Endothelial cell (in vitro differentiated cells): ENCODE measurements at places on chromosomes 4 and X.

GRCh38 chrX:28124416-28124815, 143.2 kb upstream of the DCAF8L1 start:
- no peak for DNase-seq

GRCh38 chr4:7647600-7648543, 213.1 kb upstream of the PSAPL1 start:
- no peak for DNase-seq

DNA sequence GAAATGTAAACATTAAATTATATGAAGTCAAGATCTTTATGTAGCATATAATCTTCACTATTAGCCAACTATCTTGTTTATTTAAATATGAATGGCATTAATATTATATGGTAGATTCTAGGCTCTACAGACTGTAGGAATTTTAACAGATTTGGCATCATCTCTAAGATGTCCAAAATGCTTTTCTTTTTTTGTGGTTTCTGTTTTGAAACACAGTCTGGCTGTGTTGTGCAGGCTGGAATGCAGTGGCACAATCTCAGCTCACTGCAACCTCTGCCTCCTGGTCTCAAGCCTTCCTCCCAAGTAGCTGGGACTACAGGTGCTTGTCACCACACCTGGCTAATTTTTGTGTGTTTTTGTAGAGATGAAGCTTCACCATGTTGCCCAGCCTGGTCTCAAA, 76.2 kb downstream of the ELOVL6 start:
- no peak for DNase-seq

GRCh38 chr4:133920236-133920635, 281.4 kb downstream of the PABPC4L start:
- DNase-seq = no peak

DNA sequence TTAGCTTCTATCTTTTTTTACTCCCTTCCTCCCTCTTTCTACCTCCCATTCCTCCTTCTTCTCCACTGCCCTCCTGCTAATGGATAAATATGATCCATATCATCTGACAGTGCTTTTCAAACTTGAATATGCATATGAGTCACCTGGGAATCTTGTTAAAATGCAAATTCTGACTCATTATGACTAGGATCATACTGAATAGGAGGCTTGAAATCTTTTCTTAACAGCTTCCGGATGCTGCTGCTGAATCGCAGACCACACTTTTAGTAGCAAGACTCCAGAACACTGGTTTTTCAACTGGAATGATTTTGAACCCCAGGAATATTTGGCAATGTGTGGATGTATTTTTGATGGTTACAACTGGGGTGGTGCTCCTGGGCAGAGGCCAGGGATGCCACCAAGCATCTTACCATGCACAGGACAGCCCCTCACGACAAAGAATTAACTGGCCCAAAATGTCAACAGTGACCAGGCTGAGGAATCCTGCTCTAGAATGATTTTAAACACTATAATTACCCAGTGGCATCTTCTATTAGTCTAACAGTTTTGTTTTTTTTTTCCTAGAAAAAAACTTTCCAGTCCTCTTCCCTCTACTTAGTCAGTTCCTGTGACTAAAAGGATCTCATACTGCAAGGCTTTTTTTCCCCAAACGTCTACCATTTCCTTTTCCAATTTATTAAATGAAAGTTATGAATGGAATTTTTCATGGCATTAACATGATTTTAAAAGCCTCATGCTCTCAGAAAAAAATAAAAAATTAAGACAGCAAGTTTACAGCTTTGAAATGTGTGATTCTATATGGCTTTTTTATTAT, 10.6 kb upstream of the PYURF start:
- DNase-seq = no peak

DNA sequence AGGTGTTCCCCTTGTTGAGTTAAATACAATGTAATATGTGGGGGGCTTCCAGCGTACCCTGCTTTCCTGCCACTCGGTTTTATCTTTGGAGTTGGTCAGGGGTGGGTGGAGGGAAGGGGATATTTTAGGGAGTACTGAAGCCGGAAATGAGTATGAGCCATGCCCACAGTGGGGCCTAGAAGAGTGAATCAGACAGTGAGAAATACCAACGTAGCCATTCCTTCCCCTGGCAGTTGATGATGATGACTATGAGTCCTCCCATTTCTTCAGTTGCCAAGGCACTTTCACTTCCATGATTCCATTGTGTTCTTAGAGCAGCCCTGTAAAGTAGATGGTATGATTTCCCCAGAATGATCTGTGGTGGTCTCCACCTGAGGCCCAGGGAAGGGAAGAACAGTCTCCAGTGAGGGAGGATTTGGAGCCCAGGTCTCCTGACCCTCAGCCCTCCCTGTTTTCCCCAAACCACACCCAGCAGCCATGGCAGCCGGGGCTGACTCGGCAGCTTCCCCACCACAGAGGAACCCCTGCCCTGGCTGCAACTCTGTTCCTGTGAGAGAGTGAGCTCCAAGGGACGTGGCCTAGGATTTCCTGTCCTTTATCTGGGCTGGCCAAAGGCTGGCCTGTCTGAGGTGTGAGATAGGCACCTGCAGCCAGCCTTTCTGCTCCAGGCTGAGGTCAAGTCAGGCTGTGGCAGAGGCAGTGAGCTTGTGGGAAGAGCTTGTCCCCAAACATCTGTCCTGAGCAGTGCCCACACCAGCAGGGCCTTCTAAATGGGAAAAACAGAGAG, 52.7 kb downstream of the STARD8 start:
- DNase-seq = no peak

- DNase-seq = no peak
These were observed 72.1 kb downstream of the HTRA3 start for GRCh38 chr4:8341691-8342090.

DNA sequence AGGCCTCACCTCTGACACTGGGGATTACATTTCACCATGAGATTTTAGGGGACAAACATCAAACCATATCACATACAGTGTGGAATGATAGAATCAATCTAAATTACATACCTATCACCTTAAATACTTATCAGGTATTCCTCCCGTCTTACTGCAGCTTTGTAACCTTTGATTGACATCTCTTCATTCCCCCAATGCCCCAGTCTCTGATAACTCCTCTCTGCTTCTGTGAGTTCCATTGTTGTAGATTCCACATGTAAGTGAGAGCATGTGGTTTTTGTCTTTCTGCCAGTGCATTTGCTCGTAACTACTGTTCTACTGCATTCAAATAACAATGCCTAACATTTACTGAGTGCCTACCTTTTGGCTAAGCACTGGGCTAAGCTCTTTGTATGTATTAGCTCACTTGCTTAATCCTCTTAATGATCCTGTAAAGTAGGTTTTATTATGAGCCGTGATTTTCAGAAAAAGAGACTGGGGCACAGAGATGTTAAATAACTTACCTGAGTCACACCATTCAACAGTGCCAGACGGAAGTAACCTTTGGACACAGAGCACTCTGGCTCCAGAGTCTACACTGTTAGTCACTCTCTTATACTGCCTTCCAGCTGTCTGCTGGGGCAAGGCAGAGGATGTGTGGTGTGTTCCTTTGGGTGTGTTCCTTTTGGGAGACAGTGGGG, 63.7 kb upstream of the ESX1 start:
- no peak for DNase-seq

GRCh38 chr4:172721659-172722058, 447.0 kb upstream of the GALNT7 start:
- no peak for DNase-seq

GRCh38 chrX:40877887-40878286, 142.5 kb upstream of the MED14 start:
- DNase-seq = no peak

DNA sequence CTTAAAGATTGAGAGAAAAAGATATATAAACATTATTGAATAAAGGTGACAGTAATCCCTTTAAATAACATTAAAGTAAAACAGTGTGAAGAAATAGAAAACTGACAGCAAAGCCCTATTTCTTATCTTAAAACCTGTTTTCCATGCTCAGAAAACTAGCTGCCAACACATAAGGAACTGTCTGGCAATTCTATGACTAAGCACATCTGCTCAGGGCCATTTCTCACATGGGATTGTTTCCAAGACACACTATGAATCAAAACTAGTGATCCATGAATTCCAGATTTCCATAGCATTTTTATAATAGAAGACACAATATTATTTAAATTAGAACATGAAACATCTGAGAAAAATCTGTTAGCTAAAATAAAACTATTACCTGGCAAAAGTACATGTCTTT, 113.4 kb downstream of the SCLT1 start:
- no peak for DNase-seq

- DNase-seq = no peak
These were observed 1454.5 kb upstream of the TENM3 start for GRCh38 chr4:180788729-180789128.

- DNase-seq = no peak
These were observed 226.9 kb downstream of the FBXW7 start for GRCh38 chr4:152308951-152309350.

GRCh38 chrX:84123585-84123984, 64.4 kb downstream of the RPS6KA6 start:
- DNase-seq = no peak

DNA sequence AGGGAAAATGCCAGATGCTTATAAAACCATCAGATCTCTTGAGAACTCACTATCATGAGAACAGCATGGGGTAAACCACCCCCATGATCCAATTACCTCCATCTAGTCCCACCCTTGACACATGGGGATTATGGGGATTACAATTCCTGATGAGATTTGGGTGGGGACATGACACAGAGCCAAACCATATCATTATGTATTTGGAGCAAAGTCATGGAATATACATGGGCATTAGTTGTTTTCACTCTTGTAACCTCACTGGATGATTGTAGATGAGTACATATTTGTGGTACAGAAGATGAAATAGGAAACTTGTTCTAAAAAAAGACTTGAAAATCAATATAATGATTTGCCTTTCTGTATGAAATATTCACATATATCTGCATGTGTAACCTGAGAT, 674.5 kb upstream of the BOD1L1 start:
- no peak for DNase-seq

DNA sequence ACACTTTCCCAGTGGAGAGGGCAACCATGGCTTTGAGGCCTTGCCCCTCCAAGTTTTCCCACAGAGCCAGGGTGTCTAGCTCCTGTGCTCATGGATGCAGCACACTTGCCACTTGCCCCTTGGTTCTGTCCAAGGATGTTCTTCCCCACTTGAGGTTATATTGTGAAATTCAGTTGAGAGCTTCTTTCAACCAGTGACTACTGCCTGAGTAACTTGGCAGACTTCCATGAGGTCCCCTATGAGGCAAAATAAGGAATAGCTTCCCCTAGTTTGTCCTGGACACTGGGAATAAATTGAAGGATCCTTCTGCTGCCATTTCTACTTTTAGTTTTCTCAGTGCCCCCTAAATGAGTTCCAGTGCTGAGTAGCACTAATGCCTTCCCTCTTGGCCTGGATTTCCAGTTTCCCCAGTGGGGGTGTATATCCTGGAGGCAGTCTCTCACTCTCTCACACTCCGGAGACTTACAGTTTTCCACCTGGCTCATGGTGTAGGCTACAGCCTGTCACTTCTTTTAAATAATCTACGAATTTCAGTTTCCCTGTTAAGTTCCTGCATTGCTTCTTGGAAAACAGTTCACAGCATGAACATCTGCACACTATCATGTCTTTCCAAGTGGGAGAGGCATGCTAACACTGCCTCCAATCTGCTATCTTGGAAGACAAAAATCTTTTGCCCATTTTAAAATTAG, 36.4 kb upstream of the ADH4 start:
- DNase-seq = no peak

- no peak for DNase-seq
These were observed 209.8 kb upstream of the NDST4 start for GRCh38 chr4:115323106-115323707.

GRCh38 chr4:101332424-101332823, 14.9 kb downstream of the PPP3CA start:
- DNase-seq = no peak

- no peak for DNase-seq
These were observed 87.9 kb downstream of the BCOR start for GRCh38 chrX:40009890-40010289.

DNA sequence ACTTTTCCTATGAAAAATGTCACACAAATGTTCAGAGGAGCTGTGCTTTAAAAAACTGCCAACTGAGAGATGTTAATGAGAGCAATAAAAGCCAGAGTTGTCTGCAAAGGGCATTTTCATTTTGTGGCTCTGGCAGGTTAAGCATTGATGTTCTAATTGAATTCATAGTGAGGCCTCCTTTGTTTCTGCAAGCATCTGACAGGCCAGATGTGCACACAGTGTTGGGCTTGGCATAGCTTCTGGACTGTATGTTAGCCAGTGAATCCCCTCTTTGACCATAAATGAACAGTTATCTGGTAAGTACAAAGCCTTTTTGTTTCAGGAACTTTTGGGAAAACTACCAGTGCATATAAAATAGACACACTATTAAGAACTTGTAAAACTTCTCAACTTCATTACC, 81.9 kb downstream of the JADE3 start:
- no peak for DNase-seq
